ENCODE measurements at places on chromosomes 4 and X.

- no peak for DNase-seq
These were observed 146.8 kb downstream of the KLHL13 start for GRCh38 chrX:117969782-117970181.

DNA sequence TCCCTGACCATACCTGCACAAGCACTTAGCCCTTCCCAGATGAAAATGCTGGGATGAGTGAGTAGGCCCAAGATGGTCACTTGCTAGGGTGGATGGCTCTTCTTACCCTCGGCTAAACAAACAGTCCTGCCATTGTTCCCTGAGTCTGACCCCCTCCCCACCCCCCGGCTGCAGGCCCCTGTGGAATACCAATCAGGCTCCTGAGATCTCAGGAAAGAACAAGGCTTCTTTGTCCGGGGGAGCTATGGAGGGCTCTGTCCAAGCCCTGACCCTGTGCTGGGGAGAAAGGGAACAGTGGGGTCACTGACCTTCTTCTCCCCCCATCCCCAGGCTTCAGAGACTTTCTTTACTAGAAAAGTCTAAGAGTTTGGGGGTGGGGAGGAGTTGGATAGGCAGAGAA lies 6.0 kb downstream of the PLP1 start:
- DNase-seq = no peak

DNA sequence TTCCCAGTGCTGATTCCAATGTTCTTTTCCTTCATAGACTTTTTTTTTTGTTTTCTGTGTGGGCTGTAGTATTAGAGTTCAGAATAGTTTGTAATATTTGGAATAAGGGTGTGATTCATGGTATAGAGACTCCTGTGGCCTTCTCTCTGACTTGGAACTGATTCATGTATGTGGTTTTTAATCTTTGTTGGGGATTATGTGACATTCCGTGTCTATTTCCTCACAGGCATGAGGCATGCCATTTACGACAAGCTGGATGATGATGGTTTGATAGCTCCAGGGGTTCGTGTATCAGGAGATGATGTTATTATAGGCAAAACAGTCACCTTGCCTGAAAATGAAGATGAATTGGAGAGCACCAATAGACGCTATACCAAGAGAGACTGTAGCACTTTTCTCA lies 44.4 kb downstream of the POLR2B start:
- no peak for DNase-seq

DNA sequence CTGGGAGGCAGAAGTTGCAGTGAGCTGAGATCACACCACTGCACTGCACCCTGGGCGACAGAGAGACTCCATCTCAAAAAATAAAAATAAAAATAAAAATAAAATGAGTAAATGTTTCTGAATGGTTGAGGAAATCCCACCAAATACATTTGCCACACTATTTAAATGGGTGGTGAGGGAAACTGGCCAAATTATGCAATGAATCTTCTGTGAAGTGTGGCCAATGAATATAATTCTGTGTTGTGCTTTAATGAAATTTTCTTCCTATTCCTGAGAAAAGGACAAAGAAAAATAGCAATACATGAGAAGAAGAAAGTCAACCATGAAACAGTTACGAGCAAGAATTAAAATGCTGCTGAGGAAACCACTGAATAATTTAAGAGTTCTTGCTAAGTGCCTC lies 69.9 kb downstream of the CAMK2D start:
- DNase-seq = no peak

- DNase-seq = no peak
These were observed 10.9 kb downstream of the MFAP3L start for GRCh38 chr4:170015285-170015684.

GRCh38 chrX:99142745-99143144 lies 1267.3 kb downstream of the PCDH19 start:
- peak; percentile 0 for DNase-seq

GRCh38 chr4:140869446-140869845 lies 113.3 kb upstream of the TBC1D9 start:
- DNase-seq = no peak

- DNase-seq = no peak
These were observed 79.0 kb downstream of the CRMP1 start for GRCh38 chr4:5813882-5814255.

- DNase-seq = no peak
These were observed 113.8 kb upstream of the PUDP start for GRCh38 chrX:7261672-7262332.

- DNase-seq = no peak
These were observed 58.2 kb downstream of the ARSJ start for GRCh38 chr4:113921089-113921794.

GRCh38 chr4:77178560-77178959 lies 21.6 kb downstream of the CCNG2 start:
- DNase-seq = no peak

GRCh38 chr4:66926687-66927086 lies 618.6 kb downstream of the CENPC start:
- no peak for DNase-seq

DNA sequence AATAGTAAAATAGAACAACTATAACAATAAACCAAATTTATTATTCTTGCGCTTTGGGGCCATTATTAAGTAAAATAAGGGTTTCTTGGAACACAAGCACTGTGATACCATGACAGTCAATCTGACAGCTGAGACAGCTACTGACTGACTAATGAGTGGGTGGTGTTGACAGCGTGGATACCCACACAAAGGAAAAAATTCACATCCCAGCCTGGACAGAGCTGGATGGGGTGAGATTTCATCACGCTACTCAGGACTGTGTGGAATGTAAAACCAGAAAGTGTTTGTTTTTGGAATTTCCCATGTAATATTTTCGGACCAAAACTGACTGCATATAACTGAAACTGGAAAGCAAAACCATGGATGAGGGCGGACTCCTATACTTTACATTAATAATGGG lies 48.8 kb downstream of the IGFBP7 start:
- no peak for DNase-seq

- DNase-seq = no peak
These were observed 130.5 kb downstream of the SMIM20 start for GRCh38 chr4:26044524-26044923.

DNA sequence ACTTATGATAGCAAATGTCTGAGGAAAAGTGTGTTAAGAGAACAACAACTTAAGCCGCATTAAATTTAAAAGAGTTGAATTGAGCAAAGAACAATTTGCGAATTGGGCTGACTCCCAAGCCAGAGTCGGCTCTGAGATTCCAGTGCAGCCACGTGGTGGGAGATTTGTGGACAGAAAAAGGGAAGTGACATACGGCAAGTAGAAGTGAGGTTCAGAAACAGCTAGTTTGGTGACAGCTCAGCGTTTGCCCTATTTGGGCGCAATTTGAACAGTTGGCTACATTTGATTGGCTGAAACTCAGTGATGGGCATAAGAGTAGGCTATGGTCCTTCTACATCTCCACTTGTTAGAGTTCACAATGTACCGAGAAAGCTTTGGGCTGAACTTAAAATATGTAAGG lies 124.0 kb downstream of the PRKX start:
- DNase-seq = no peak

- no peak for DNase-seq
These were observed 597.8 kb downstream of the BCOR start for GRCh38 chrX:39499996-39500395.

DNA sequence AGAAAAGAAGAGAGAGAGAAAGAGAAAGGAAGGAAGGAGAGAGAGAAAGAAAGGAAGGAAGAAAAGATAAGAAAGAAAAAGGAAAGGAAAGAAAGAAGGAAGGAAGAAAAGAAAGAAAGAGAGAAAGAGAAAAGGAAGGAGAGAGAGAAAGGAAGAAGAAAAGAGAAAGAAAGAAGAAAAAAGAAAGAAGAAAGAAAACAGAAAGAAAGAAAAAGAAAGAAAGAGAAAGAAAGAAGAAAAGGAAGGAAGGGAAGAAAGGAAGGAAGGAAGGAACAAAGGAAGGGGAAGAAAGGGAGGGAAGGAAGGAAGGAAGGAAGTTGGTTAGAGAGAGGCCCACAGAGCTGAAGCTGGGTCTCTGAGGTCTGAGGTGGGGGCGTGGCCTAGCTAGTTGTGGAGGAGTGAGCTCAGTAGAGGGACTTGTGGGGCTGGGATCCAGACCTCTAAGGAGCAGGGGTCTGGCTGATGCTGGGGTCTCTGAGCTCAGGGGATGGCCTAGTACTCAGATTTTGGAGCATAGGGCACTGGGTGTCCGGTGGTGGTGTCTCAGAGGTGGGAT lies 27.1 kb upstream of the PDZD4 start:
- no peak for DNase-seq

- no peak for DNase-seq
These were observed 80.5 kb downstream of the CASP3 start for GRCh38 chr4:184568770-184569169.

GRCh38 chr4:99462875-99463464 lies 27.8 kb upstream of the ADH7 start:
- peak; percentile 70 for DNase-seq

DNA sequence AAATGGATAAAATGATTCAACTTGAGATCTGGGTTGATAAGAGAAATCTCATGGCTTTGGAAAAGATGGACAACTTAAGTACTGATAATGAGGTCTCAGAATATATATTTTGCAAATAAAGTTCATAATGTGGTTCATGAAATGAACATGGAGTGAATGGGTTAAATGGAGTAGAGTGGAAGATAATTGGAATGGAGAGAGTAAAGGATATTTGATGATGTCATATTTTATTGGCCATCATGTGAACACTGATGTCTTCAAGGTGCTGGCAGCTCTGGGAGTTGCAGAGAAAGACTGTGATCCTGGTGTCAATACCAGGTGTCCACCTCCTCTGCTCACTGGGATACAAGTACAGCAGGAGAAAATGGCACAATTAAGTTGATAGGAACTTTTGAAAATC lies 133.9 kb upstream of the ZXDA start:
- DNase-seq = no peak

DNA sequence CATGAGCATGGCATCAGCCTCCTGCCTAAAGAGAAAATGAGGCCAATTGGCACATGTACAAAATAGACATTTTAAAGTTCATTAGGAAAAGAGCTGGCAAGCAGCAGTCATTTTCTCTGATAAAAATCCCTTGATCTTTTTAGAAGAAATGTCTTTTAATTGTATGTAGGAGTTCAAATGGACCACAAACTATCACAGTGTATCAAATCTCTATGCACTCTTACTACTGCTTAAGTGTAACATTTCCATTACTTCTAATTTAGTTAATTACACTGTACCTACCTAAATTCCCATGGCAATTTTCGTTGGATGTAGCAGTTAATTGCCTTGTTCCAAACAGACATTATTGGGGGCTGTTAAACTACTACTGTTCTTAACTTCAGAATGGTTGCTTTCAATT lies 233.7 kb upstream of the TECRL start:
- DNase-seq = no peak

DNA sequence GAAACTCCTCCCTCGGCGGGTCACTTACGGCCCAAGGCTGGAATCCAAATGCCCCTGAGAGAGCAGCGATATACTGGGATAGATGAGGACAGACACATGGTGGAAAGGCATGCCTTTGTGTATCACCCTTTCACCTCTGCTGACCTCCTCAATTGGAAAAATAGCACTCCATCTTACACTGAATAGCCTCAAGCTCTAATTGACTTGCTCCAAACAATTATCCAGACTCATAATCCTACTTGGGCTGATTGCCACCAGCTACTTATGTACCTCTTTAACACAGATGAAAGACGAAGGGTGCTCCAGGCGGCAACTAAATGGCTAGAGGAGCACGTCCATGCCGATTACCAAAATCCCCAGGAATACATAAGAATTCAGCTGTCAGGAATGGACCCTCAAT lies 1142.2 kb downstream of the ARAP2 start:
- DNase-seq = no peak

- no peak for DNase-seq
These were observed 7.2 kb upstream of the SDAD1 start for GRCh38 chr4:75997946-75998345.

GRCh38 chr4:86557526-86557925 lies 36.6 kb upstream of the PTPN13 start:
- DNase-seq = no peak

GRCh38 chr4:173745765-173746164 lies 215.7 kb upstream of the HAND2 start:
- no peak for DNase-seq

DNA sequence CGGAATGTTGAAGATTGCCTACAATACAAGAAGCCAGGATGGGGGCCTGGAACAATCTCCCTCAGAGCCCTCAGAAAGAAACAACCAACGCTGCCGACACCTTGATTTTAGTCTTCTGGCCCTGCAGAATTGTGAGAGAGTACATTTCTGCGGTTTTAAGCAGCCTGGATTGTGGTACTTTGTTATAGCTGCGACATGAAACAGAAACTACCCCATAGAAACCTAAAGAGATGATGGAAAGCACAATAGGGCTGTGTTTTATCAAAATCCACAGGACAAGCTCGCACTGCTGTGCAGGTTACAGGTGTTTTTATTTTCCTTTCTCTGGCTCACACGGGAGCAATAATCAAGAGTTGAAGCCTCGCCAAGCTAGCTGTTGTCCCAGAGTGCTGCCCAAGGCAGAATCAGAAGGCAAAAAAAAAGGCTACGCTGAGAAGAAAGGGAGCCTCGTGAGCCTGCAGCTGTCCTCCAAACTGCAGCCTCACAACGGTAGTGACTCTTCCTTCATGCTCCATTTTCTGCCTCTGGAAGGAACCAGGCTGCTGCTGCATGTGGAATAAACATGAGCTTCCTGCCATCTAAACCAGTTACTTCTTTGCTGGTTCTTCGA lies 232.4 kb downstream of the LDB2 start:
- DNase-seq = no peak

Measured in hindlimb muscle (tissue), 1 donor.